ENCODE measurements at places on chromosomes 7 and 10.
A peak's percentile ranks its signal among the peaks of the same experiment; 100 is the strongest.

DNA sequence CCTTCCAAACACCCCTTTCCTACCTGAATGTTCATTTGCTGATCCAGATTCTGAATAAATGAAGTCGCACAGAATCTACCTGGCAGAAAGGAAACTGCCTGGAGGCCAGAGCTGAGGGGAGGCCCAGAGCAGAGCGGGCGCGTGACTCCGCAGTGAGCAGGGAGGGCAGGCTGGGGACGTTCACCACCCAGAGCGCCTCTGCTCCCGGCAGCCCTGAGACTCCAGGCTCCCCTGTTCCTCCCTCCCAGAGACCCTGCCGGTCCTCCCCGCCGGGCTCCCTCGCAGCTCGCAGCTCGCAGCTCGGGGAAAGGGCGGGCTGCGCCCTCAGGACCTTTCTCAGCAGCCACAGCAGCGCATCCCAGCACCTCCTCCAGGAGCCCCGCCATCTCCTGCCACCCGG lies 176.7 kb upstream of the ZNF32 start:
- DNase-seq = no peak
- no peaks in the 10 kb centered on the region for H3K36me3 ChIP-seq

DNA sequence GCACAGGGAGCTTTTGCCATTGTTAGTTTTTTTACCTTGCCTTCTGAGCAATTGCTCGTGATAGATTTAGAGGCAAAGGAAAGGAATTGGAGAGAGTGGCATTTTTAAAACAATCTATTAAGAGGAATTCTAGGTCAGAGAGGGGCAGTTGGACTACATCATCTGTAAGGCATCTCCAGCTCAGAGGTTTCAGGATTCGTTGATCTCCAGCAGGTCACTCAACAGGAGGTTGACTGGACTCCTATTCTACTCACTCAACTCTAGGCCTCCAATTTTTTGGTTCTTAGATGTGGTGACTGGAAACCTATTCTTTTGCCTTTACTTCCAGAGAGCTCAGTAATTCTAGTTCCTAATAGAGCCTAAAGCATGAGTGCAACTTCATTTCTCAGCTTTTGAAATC lies 42.8 kb downstream of the TBXAS1 start:
- H3K4me3 ChIP-seq = no peak overlapping the region
- no peak for DNase-seq
- no peaks in the 10 kb centered on the region for H3K27me3 ChIP-seq
- peaks cover 5% of the 10 kb centered on the region for H3K4me1 ChIP-seq
- peaks cover 7% of the 10 kb centered on the region for H3K36me3 ChIP-seq

GRCh38 chr7:134553976-134554375 lies 5.1 kb downstream of the AKR1B15 start:
- no peaks in the 10 kb centered on the region for H3K27me3 ChIP-seq
- DNase-seq = no peak

DNA sequence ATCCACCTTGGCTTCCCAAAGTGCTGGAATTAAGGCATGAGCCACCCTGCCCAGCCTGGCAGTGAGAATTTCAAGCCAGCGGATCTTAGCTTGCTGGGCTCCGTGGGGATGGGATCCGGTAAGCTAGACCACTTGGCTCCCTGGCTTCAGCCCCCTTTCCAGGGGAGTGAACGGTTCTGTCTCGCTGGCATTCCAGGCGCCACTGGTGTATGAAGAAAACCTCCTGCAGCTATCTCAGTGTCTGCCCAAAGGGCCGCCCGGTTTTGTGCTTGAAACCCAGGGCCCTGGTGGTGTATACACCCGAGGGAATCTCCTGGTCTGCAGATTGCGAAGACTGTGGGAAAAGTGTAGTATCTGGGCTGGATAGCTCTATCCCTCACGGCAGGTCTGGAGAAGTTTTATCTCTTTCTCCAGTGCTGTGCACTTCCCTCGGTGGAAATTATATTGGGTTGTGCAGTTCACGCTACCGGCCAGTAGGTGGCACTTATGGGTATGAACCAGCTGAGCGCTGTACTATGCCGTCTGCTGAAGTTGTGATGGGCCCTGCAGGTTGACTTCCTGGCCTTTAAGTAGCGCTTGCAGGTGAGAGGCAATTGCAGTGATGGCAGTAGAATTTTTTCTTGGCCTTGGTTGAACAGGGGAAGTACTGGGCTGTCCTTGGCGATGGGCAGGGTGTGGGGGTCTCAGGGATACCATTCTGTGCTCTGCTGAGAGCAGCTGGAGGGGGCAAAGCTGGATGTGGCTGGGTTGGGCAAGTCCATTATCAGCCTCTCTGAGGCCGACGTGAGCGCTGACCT lies 138.0 kb upstream of the MTPN start:
- H3K4me3 ChIP-seq = no peak overlapping the region
- H3K36me3 ChIP-seq = no peaks in the 10 kb centered on the region
- H3K27me3 ChIP-seq = no peaks in the 10 kb centered on the region
- no peaks in the 10 kb centered on the region for H3K4me1 ChIP-seq
- DNase-seq = peak; percentile 59
- H3K27ac ChIP-seq = no peak overlapping the region

- H3K27me3 ChIP-seq = no peaks in the 10 kb centered on the region
- no peak overlapping the region for H3K27ac ChIP-seq
- no peak overlapping the region for H3K4me3 ChIP-seq
- H3K4me1 ChIP-seq = peaks cover 2% of the 10 kb centered on the region
- DNase-seq = peak; percentile 60
Measured at GRCh38 chr7:26187380-26188205, 13.0 kb downstream of the HNRNPA2B1 start.

- no peaks in the 10 kb centered on the region for H3K36me3 ChIP-seq
- H3K4me3 ChIP-seq = peak overlapping the region; percentile 94
- DNase-seq = no peak
- peaks cover 32% of the 10 kb centered on the region for H3K4me1 ChIP-seq
Measured at GRCh38 chr7:66627881-66628360, 760 bp upstream of the KCTD7 start.

DNA sequence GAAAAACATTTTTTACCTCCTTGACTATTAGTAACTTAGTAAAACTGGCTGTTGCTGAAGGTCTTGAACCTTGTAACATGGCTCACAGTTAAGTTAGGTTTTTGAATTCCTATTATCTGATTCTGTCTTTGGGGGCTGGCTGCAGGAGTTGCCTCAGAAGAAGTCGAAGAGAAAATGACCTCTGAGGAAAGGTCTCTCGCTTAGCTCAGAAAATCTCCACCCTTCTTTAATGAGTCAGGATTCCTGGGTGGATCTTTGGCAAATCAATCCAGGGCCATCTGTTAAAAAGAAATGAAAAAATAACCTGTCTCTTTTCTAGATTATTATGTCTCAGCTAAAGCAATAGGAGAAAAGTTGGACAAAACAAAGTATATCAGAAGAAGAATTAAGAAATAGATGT lies 267.8 kb upstream of the SEMA3C start:
- H3K27ac ChIP-seq = no peak overlapping the region
- no peak overlapping the region for H3K4me3 ChIP-seq
- no peaks in the 10 kb centered on the region for H3K4me1 ChIP-seq
- DNase-seq = no peak
- no peaks in the 10 kb centered on the region for H3K36me3 ChIP-seq
- H3K27me3 ChIP-seq = no peaks in the 10 kb centered on the region

DNA sequence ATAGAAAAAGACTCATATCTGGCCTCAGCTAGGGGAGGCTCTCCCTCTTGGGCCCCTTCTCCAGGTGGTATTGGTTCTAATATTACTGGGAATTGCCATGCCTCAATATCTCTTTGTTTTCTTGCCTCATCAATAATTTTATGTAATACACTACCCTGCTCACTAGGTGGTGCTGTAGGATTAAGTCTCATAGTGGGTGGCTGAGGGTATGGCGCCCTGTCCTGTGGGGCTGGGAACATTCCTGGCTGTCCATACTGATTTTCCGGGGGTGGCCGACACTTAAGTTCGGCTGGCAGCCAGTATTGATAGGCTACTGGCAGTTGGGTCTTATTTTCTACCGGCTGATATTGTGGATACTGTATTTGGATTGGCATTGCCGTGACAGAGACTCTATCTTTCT lies 9.0 kb upstream of the TAS2R3 start:
- H3K4me3 ChIP-seq = no peak overlapping the region
- H3K36me3 ChIP-seq = peaks cover 37% of the 10 kb centered on the region
- DNase-seq = peak; percentile 41
- H3K27ac ChIP-seq = no peak overlapping the region
- H3K4me1 ChIP-seq = no peaks in the 10 kb centered on the region
- no peaks in the 10 kb centered on the region for H3K27me3 ChIP-seq

DNA sequence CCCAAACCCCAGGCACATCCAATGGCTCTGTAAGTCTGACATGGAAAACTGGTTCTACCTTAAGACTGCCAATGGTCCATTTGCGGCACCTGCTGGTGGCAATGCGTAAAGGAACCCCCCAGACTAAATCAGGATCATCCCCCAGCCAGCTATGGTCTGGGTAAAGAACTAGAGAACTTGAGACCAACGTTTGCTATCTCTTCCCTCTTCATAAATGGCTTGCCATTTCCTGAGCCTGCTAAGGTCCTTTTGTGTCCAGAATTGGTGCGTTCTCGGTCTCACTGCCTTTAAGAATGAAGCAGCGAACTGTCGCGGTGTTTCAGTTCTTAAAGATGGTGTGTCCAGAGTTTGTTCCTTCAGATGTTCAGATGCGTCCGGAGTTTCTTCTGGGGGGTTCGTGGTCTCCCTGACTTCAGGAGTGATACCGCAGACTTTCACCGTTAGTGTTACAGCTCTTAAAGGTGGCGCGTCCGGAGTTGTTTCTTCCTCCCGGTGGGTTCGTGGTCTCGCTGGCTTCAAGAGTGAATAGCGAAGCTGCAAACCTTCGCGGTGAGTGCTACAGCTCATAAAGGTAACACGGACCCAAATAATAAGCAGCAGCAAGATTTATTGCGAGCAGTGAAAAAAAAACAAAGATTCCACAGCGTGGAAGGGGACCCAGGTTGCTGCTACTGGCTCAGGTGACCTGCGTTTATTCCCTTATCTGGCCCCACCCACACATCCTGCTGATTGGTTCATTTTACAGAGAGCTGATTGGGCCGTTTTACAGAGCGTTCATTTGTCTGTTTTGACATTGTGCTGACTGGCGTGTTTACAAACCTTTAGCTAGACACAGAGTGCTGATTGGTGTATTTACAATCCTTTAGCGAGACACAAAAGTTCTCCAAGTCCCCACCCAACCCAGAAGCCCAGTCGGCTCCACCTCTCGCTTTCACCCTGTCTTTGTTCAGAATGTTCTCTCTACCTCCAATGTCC lies 95.4 kb downstream of the ELMO1 start:
- no peaks in the 10 kb centered on the region for H3K27me3 ChIP-seq
- peaks cover 36% of the 10 kb centered on the region for H3K4me1 ChIP-seq
- peaks cover 6% of the 10 kb centered on the region for H3K36me3 ChIP-seq

- no peak for DNase-seq
- no peaks in the 10 kb centered on the region for H3K4me1 ChIP-seq
- H3K27me3 ChIP-seq = no peaks in the 10 kb centered on the region
- H3K4me3 ChIP-seq = no peak overlapping the region
- H3K27ac ChIP-seq = no peak overlapping the region
- no peaks in the 10 kb centered on the region for H3K36me3 ChIP-seq
Measured at GRCh38 chr10:117964536-117964935, 82.2 kb downstream of the RAB11FIP2 start.

DNA sequence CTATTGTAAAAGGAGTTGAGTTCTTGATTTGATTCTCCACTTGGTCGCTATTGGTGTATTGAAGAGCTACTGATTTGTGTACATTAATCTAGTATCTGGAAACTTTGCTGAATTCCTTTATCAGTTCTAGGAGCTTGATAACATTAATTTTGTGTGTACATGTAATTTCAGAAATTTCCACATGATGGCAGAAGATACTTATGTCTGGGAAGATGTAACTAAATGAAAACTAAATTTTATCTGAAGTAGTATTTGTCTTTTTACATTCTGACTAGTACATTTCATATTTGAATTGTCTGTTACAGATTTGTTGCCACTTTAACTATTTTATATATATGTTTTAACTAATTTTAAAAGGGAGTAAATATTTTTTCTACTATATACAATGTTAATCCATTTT lies 27.6 kb downstream of the SDHAF3 start:
- peak; percentile 60 for DNase-seq
- H3K4me1 ChIP-seq = no peaks in the 10 kb centered on the region
- peaks cover 2% of the 10 kb centered on the region for H3K36me3 ChIP-seq
- no peak overlapping the region for H3K27ac ChIP-seq
- no peaks in the 10 kb centered on the region for H3K27me3 ChIP-seq
- no peak overlapping the region for H3K4me3 ChIP-seq

DNA sequence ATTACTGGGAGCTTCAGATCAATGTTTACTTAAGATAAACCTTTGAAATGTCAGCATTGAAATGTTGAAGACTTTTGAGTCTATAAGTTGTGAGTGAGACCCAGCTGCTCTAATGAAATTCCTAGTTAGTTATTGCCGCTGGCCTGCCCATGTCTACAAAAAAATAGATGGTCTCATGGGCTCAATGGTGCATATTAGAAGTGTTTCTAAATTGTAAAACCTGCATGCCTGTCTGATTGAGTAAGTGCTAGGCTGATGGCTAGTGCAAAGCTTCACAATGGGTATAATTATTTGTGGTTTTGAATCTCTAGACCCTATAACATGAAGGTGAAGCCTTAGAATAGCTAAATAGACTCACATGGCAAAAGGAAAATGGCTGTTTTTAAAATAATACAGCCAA lies 234.5 kb downstream of the SORCS3 start:
- no peaks in the 10 kb centered on the region for H3K36me3 ChIP-seq
- H3K4me3 ChIP-seq = no peak overlapping the region
- H3K4me1 ChIP-seq = no peaks in the 10 kb centered on the region
- DNase-seq = no peak
- no peaks in the 10 kb centered on the region for H3K27me3 ChIP-seq

GRCh38 chr7:84612981-84613681 lies 418.5 kb upstream of the SEMA3A start:
- H3K27ac ChIP-seq = no peak overlapping the region
- H3K27me3 ChIP-seq = no peaks in the 10 kb centered on the region
- H3K36me3 ChIP-seq = no peaks in the 10 kb centered on the region
- no peaks in the 10 kb centered on the region for H3K4me1 ChIP-seq
- no peak overlapping the region for H3K4me3 ChIP-seq
- no peak for DNase-seq

- no peaks in the 10 kb centered on the region for H3K36me3 ChIP-seq
- no peak for DNase-seq
- no peaks in the 10 kb centered on the region for H3K27me3 ChIP-seq
- H3K4me3 ChIP-seq = no peak overlapping the region
- no peaks in the 10 kb centered on the region for H3K4me1 ChIP-seq
Measured at GRCh38 chr7:71521506-71521905, 389.6 kb downstream of the GALNT17 start.

DNA sequence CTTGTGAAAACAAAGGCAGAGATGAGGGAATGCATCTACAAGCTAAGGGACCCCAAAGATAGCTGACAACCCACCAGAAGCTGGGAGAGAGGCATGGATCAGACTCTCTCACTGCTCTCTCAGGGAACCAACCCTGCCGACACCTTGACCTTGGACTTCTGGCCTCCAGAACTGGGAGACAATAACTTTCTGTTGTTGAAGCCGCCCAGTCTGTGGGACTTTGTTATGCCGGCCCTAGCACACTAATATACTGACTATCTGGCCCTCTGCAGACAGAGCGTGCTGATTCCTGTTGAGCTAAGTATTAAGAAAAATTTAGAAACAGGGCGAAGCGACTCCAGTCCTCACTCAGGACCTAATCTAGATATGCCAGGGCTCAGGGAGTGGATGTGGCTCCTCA lies 144.3 kb upstream of the TCF7L2 start:
- H3K4me3 ChIP-seq = no peak overlapping the region
- H3K27ac ChIP-seq = no peak overlapping the region
- no peaks in the 10 kb centered on the region for H3K36me3 ChIP-seq
- no peak for DNase-seq

Measured in common myeloid progenitor, CD34-positive (primary cell).